ENCODE measurements at places on chromosomes 3 and 15.

- no peak for DNase-seq
These were observed 17.3 kb downstream of the IL16 start for GRCh38 chr15:81213982-81214381.

DNA sequence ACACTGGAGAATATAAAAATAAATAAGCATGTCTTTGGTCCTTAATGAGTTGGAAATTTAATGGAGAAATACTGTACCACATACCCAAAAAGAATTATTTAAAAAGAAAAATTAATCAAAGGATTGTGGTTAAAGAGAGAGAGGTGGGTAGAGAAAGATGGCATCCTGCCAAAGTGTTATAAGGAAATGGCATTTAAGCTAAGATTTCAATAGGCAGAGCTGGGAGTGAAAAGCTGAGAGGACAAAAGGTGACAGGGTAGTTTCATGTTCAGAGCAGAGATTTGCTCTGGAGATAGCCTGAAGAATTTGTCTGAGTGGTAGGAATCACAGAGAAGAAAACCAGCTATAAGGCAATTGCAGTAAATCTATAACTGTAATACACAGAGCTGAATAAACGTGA lies 181.0 kb downstream of the SI start:
- no peak for DNase-seq

- DNase-seq = no peak
These were observed 14.8 kb downstream of the GK5 start for GRCh38 chr3:142210608-142211007.

GRCh38 chr15:78077053-78077870 lies at the start of gene TBC1D2B:
TSS of gene TBC1D2B (minus strand) at chr15:78077711. CDS start at chr15:78077652, 59 bp downstream.
- DNase-seq = peak; percentile 80

- no peak for DNase-seq
These were observed 203.5 kb downstream of the UBE2E2 start for GRCh38 chr3:23406601-23407000.

DNA sequence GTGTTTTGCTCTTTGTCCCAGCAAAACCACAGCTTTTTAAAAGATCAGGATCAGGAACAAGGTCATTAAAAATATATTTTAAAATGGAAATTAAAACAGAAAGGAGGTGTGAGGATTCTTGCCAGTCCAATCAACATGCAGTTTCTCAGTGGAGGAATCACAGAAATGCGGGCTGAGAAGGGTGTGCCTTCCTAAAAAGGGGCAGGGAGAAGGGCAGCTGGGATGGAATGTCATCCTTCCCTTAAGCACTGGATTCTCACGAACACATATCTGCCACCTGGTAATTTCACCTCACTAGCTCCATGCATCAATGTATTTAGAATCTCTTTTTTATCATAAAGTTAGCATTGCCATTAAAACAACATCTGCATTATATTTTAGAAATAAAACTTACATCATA lies 21.4 kb downstream of the ABI3BP start:
- DNase-seq = no peak

GRCh38 chr15:78244893-78245292 lies 10.5 kb upstream of the ACSBG1 start:
- no peak for DNase-seq

- DNase-seq = no peak
These were observed 21.9 kb downstream of the EHD4 start for GRCh38 chr15:41950489-41950888.

DNA sequence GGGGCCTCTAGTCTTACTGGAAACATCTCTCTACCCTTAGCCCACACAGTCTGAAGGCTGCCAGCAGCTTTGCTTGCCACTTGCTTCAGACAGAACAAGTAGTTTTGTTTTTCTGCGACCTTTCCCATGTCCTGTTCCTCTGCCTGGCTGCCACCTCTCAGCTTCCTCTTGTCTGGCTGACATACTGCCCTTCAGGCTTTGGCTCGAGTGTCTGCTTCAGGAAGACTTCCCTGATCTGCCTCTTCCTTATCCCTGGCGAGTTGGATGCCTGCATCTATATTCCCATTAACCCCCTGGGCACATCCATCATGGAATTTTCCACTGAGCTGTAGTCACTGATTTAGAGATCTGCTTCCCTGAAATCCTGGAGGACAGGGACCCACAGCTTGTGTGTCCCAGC lies 25.1 kb upstream of the CPNE9 start:
- no peak for DNase-seq

DNA sequence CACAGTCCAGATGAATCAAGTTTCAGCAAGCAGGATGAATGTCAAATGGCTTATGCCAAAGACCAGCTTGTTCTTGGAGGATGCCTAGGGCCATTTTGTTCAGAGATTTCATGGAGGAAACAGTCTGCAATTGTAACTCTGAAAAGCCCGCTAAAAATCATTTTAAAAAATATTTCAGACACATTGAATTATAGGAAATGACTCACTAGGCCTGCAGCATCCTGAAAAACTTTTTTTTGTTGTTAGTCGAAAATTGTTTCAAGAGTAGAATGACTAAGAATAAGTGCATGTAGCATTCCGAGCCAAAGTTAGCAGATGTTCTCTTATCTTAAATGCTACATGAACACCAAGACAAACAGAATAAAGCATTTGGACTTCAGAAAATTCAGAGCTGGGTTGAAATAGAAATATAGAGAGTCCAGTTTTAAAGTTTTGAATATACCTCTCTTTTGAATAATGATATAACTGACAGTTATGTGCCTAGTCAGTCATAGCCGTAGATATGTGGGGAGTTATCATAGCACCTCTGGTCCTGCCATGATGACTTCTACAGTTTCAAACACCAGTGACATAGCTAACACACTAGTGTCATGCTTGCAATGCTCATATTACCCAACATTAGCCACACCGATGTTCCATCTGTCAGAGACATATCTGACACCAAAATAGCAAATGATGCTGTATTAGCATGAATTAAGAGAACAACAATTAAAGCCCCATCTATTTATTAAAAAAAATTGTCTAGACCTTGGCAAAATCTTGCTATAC lies 1462.8 kb upstream of the GBE1 start:
- no peak for DNase-seq

- DNase-seq = no peak
These were observed 61.5 kb upstream of the FNDC3B start for GRCh38 chr3:171977860-171978259.

DNA sequence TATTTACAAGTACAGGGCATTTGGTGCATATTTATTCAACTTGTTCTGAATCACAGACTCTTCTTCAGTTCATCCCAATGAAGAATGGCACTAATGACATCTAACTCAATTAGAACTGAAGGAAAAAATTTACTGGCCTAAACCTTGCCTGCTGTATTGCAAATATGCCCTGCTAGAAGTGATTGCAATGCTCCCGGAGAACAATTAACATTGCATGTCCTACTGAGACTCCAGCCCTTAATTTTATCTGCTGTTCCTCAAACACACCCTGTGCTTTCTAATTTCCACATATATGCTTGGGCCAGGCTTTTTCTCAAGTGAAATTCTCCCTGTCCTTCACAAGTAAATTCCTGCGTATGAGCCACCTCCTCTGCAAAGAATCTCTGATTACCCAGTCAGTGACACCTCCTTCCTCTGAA lies 8.3 kb downstream of the ACKR4 start:
- no peak for DNase-seq

Measured in activated naive CD4-positive, alpha-beta T cell treated with anti-CD3 and anti-CD28 coated beads, Interleukin-2, amount 50 U/mL, for 16 hours (primary cell).